Inflammatory macrophage treated with lipopolysaccharide for 4 hours (primary cell): ENCODE measurements at places on chromosomes 4 and X.

GRCh38 chrX:107741404-107741790, 34.2 kb downstream of the TSC22D3 start:
- DNase-seq: no peak

DNA sequence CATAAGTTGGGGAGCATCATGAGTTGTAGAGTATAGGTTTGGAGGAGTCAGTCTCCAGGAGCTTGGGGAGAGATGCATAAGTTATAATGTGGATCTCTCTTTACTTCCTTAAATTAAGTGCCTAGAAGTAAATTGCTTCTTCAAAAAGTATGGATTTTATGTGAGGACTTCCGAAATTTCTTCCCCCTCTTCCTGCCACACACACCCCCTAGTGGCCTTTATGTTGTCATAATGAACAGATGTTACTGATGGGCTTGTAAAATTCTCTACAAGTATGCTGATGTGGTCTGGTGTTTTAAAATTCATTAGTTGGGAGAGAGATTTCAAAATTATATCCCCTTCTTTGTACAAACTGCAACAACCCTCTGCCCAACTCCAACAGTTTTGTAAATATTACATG, 2.3 kb upstream of the METTL14 start:
- peak; percentile 33 for DNase-seq

- no peak for DNase-seq
These were observed 313.2 kb downstream of the PACRGL start for GRCh38 chr4:21013501-21013900.

- DNase-seq: no peak
These were observed 74.4 kb downstream of the CASP3 start for GRCh38 chr4:184574861-184575260.

- no peak for DNase-seq
These were observed 105.6 kb downstream of the HUWE1 start for GRCh38 chrX:53580742-53581504.

DNA sequence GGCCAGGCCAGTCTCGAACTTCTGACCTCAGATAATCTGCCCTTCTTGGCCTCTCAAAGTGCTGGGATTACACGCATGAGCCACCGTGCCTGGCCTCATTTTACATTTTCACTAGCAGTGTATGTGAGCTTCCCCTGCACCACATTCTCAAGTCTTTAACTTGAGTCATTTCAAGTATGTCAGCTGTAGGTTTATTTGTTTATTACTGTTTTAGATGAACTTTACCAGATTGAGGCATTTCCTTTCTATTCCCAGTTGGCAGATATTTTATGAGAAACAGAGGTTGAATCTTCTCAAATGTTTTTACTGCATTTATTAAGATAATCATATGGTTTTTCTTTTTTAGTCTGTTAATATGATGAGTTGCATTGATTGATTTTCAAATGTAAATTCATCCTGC, 114.6 kb upstream of the SH3RF1 start:
- no peak for DNase-seq

DNA sequence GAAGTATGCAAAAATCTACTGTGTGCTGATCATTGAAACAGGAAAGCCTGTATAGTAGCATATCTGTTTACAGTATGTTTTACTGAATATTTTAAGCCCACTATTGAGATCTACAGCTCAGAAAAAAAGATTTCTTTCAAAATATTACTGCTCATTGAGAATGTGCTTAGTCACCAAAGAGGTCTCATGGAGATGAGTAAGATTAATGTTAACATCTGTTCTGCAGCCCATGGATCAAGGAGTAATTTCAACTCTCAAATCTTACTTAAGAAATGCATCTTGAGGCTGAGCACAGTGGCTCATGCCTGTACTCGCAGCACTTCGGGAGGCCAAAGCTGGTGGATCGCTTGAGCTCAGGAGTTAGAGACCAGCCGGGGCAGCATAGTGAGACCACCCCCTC, 3.3 kb downstream of the RNF4 start:
- peak; percentile 39 for DNase-seq

GRCh38 chr4:124279741-124280140, 432.8 kb downstream of the ANKRD50 start:
- DNase-seq: no peak

GRCh38 chr4:26806331-26806730, 54.3 kb upstream of the STIM2 start:
- DNase-seq: no peak

DNA sequence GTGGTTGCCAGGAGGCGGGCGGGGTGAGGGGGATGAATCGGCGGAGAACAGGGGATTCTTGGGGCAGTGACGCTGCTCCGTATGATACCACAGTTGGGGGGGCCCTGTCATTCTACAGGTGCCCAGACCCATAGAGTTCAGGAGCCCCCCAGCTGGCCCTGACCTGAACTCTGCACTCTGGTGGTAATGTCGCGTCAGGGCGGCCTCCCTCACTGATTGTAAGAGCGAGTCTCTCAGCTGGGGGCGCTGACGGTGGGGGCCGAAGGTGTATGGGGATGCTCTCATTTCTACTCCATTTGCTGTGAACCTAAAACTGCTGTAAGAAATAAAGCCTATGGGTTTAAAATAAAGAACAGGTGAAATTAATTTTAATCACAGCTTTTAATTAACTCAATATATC, 91.8 kb upstream of the PSAPL1 start:
- no peak for DNase-seq

- peak; percentile 88 for DNase-seq
These were observed 130.7 kb upstream of the GPRIN3 start for GRCh38 chr4:89438102-89438831.

DNA sequence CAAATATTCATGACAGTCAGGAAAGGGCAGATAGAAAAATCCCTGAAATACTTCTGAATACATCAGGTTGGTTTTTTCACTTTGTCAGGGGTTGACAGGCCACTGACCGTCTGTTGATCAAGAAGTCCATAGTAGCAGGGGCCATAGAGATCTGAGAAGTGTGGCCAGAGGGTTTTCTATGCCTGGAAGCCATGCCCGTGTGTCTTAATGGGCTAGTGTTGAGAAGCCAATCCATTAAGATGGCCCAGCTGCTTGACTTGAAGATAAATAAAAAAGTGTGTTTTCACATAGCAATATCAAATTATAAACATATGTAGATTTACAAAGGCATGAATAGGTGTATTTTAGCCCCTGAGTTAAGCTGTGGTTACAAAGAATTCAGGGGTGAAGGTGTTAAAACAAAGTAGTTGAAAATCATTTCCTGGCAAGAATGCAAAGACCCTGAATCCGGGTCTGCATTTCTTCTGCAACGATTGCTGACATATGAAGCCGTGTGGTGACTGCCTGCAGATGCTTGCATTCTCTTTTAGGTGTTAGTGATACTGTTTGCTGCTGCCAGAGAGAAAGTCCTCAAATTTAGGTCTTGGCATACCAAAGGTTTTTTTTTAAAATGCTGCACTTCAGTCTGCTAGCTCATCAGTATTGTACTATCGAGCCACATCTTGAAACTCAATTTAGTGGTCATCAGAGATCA, 9.3 kb upstream of the LIMCH1 start:
- DNase-seq: no peak

- no peak for DNase-seq
These were observed 307.5 kb upstream of the FAM241A start for GRCh38 chr4:111837761-111838160.

DNA sequence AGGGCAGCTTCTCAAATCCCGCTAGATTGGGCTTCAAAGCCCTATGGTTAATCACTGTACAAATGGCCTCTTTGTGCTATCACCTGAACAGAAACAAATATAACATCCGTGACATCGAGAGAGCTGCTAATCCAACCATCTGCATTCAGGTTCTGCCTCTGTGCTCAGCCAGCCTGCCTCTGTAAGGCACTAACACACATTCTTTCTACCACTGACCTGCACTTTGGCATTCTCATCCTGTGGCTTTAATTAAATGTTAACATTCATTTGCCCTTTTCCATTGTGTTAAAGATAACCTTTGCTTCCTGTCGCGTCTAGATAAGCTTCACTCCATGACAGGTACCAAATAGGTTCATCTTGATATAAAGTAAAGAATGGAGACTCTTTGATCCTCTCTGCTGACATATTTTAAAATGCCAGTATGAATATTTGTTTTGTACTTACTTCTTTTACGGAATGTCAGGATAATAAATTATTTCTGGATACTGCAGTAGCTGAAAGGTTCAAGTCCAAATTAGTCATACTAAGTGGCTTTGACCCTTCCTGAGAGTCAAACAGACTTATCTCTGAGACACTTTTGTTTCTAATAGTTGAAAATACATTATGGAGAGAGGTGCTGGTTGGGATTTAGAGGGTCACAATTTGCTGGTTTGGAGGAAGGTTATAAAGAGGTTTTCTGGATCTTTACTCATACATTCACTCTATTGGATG, 505.7 kb downstream of the PACRGL start:
- no peak for DNase-seq

- no peak for DNase-seq
These were observed 80.4 kb downstream of the MAPK10 start for GRCh38 chr4:86279293-86279960.

DNA sequence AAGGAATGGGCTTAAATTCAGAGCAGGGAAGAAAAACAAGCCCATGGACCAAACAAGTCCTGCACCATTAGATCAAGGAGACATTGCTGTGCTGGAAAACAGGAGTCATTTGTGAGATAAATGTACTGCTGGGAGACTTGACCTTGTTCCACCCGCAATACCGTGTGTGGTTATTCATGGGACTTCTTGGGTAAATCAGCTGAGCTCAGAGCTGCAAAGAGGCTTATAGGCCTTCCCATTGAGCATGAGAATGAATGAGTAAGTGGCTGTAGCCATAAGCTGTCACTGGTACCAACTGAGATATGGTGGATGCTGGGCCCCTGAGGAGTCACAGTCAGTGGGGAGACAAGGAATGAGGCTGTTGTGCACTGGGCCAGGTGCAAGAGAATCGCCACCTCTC, 2.3 kb upstream of the CYTL1 start:
- DNase-seq: no peak

DNA sequence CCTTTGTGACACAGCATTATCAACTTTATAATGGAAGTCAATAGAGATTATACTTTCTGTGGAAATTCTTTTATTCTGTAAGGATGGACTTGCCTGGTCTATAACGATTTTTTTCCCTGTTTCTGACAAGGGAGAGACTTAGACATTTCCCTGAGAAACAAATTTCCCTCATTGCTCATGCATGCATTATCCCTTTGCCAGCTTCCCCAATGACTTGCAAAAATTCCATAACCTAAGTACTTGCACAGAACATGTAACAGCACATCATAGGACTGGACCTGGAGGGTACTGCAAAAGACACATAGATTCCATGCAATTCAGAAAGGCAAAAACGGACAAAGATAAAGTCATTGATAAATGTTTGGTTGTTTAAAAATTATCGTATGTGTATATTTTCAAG, 166.7 kb downstream of the FHIP1A start:
- no peak for DNase-seq

GRCh38 chr4:6768539-6768905, 14.0 kb upstream of the KIAA0232 start:
- DNase-seq: peak; percentile 89

- no peak for DNase-seq
These were observed 43.8 kb downstream of the GEMIN8 start for GRCh38 chrX:13985697-13986435.
